ENCODE measurements at places on chromosomes 4 and X.

- DNase-seq: no peak
Observed at GRCh38 chr4:8526363-8526855, 53.8 kb upstream of the GPR78 start.

DNA sequence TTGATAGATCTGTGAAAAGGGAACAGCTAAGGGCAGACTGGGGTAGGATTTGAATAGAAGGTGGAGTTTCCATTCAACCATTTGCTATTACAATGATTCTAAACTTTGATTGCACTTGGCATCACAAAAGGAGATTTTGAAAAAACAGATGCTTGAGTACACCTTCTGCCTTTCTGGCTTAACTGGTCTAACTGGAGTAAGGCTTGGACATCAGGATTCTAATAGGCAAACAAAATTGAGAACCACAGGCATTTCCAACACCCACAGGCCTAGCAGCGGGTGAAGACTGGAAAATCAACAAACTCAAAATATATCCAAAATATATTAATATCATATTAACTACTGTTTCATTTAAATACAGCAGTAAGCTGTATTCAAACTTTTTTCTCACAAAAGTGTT, 1.9 kb upstream of the VEGFC start:
- DNase-seq: no peak

- DNase-seq: no peak
Observed at GRCh38 chrX:13372203-13372980, 52.5 kb upstream of the ATXN3L start.

GRCh38 chr4:10025230-10025806, 4.0 kb upstream of the SLC2A9 start:
- DNase-seq: no peak

DNA sequence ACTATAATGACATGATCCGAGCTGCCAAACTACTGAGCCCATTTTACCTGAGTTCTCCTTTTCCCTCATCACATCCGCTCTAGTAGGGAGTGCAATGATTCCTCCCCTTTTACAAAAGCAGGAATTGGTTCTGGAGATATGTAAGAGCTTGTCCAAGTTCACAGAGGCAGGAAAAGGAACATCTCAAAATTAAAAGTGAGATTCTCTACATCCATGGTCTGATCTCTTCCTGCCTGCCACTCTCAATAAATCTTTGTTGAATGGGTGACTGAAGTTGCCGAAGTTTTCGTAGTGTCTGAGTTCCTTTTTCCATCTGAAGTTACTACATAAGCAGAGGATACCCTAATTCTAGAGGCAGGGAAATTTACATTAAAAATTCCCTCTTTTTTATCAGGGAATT, at the start of gene FGFBP1:
Gene FGFBP1 (minus strand): TSS at position 101 of the 400 bp plus-strand sequence. CDS start 2,108 bp downstream, outside the sequence.
- no peak for DNase-seq
